Kidney tubule cell (primary cell): ENCODE measurements at places on chromosomes 16 and 17.
A peak's percentile ranks its signal among the peaks of the same experiment; 100 is the strongest.

- no peak for DNase-seq
These were observed 150.0 kb downstream of the HS3ST4 start for GRCh38 chr16:25841761-25842160.

DNA sequence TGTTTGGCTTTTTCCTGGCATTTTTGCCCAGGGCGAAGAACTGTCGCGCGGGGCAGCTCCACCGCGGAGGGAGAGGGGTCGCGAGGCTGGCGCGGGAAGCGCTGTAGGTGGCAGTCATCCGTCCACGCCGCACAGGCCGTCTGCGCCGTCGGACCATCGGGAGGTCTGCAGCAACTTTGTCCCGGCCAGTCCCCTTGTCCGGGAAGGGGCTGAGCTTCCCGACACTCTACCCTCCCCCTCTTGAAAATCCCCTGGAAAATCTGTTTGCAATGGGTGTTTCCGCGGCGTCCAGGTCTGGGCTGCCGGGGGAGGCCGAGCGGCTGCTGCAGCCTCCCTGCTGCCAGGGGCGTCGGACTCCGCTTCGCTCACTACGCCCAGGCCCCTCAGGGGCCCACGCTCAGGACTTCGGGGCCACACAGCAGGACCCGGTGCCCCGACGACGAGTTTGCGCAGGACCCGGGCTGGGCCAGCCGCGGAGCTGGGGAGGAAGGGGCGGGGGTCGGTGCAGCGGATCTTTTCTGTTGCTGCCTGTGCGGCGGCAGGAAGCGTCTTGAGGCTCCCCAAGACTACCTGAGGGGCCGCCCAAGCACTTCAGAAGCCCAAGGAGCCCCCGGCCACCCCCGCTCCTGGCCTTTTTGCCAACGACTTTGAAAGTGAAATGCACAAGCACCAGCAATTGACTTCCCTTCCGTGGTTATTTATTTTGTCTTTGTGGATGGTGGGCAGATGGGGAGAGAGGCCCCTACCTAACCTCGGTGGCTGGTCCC is 2.3 kb upstream of the CBX4 start:
- DNase-seq: no peak

- DNase-seq: no peak
These were observed 54.6 kb downstream of the TBC1D16 start for GRCh38 chr17:79981090-79981489.

GRCh38 chr17:78313735-78314648 is 45.9 kb downstream of the SOCS3 start:
- DNase-seq: peak; percentile 90

- no peak for DNase-seq
These were observed 284.9 kb downstream of the SOX9 start for GRCh38 chr17:72405662-72406230.

DNA sequence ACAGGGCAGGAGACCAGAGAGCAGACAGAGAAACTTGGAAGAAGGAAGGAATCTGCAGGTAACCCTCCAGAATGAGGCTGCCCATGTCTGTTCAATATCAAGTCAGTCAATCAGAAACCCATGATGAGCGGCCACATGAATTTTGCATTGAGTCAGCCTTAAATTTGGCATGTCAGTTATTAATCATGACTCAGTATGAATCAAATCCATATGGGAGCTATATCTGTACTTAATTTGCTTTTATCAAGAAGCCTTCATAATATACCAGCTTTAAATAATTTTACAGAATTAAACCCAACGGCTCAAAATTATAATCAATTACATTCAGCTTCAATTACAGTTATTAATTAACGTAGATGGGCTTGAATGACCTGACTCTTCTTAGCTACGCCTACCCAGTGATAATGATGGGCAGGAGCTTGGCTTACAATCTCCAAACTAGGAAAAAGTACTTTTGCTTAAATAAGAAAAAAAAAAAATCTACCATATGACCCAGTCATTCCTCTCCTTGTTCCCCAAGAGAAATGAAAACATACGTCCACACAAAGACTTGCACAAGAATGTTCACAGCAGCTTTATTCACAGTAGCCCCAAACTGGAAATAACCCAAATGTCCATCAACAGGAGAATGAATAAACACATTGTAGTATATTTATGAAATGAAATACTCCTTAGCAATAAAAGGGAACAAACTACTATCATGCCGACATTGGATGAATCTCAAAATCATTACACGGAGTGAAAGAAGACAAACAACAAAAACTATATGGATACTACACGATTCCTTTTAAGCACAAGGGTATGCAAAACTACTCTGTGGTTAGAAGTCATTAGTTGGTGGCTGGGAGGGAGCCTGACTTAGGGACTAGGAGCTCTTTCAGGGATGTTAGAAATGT is 48.6 kb downstream of the SLC39A11 start:
- DNase-seq: peak; percentile 26

DNA sequence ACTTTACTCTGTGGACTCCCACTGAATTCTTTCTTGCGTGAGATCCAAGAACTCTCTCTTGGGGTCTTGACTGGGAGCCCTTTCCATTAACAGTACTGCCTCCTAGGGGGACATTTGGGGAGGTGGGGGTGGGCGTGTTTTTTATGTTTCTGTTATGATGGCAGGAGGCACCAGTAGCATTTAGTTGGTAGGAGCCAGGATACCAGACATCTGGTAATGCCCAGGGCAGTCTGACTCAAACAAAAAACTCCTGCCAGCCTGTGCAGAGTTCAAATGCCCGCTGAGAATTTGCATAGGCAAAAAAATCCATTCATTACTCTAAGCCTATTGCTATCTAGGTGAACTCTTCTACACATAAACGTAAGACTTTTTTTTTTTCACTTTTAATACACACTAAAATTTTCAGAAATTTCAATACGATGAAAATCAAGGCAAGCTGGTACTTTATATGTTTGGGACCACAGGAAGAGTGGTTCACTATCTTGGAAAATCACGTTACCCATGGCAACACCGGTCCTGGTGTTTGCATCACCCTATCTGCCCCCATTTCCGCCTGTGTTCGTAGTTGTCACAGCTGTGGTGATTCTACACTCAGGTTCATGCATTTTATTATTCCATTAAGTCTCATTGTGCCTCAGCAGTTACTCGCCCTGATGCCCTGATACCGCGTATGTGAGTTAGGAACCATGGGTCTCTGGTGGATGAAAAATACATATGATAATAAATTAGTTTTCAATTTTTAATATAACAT is 121.1 kb upstream of the XYLT1 start:
- DNase-seq: no peak

DNA sequence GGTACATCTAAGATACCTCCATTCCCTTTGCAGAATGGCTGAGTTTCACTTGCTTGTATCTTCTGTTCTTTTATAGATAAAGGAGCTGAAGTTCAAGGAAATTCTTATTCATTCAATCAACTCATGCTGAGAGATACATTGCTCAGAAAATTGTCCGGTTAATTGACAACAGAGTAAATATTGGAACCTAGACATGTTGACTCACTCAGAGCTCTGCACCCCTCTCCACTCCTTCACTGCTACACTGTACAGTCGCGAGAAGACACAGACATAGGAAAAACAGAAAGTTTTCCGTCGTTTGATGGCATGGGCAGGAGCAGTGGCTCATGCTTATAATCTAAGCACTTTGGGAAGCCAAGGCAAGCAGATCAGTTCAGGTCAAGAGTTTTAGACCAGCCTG is 690.5 kb upstream of the SOX9 start:
- DNase-seq: peak; percentile 35

GRCh38 chr17:2357237-2357636 is 19.9 kb downstream of the SGSM2 start:
- DNase-seq: no peak
